NCI-H1694 treated with DMSO at 0.1 percent for 48 hours (cell line): ENCODE measurements at places on chromosomes 5 and 9.

DNA sequence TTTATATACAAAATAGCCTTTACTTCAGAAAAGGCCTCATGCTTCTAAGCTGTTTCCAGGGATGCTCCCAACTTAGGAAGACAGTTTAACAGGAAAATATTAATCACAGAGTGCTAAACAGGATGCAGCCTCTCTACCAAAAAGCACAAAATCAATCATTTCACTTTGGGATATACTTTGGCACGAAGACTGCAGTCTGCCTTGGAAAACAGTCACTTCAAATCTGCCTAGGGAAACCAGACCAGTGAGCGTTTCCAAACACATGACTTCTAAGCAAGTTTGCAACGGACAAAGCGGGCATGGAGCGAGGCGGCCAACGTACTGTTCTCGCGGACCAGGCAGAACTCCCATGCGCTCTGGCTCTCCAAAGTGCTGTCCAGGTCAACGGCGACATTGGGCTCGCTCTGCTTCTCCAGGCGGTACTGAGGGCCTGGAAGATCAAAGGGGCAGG, 201.0 kb downstream of the MAPKAP1 start:
- DNase-seq: no peak

DNA sequence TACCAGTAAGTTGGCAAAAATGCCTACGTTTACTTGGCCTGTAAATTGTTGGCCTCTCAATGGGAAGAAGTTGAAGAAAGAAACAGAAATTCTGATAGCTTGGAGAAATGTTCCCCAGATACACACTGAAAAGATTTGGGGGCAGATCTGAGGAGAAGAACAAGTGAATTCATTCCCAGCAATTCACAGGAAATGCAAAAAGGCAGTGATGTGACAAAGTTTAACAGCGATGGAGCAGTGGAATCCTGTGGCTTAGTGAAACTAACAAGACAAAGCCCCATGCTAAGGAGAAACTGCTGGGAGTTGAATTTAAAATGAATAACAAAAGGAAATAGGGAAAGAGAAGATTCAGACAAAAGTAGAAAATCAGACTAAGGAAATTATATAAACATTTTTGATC, 213.2 kb upstream of the EDIL3 start:
- DNase-seq: no peak

DNA sequence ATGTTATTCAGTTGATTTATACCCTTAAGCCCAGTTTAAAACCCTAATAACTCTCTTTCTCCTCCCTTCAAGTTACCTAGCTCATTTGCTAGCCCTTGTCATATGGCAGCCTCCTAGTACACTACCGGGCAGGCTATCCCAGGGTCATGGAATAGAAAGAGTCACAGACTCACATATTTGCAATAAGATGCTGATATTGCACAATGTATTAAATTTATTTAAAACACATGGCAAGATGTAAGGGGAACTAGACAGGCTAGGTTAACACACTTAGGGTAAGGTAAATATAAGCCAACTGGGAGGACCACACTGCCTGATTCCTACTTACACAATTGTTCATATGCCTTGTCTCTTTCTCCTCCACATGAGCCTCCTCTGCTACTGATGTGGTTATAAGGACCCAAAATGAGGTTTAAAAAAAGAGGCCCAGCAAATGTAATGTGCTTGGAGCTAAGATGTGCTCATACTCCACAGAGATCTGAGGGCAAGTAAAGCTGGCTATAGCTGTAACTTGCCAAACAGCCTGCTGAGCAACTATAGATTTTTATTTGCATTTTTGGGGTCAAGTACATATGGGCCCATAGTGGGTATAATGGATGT, 130.0 kb downstream of the ENC1 start:
- DNase-seq: no peak

DNA sequence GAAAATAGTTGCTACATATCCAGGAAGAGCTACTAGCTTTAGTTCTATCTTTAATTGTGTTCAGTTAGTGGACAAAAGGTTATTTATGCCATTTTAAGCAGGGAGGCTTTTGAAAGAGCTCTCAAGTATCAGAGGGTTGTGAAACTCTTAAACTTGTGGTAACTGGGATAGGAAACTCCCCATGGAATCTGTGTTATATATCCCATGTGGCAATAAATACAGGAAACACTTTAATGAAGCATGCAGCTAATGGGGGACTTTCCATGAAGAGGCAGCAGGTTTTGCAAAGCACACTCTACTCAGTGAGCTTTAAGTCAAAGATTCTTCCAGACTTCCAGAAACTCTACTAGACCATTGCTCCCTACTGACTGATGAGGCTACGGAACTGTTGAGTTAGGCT, 805.0 kb upstream of the C9orf72 start:
- DNase-seq: no peak

- DNase-seq: no peak
Observed at GRCh38 chr9:68721666-68722330, 16.8 kb downstream of the PIP5K1B start.

DNA sequence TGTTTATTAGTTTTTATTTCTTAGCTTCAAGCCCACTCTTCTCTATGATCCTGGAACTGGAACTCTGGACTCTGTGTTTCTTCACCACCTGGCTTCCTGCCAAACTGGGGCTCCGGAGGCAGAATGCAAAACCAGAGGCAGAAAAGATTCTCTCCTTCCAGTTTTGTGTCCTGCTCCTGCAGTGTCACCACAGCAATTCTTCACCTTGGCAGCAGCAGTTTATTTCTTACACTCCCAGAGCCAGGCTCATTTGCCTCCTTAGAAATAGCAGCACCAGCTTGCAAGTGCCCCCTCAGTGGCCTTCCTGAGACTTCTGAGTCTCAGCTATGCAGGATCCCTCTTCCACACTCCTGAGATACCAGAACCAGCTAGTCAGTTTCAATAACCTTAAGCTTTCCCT, 26.7 kb upstream of the CAMK4 start:
- no peak for DNase-seq

GRCh38 chr9:20564650-20565049, 57.6 kb downstream of the MLLT3 start:
- no peak for DNase-seq

GRCh38 chr9:136308006-136308701, 4.3 kb upstream of the CCDC187 start:
- no peak for DNase-seq

DNA sequence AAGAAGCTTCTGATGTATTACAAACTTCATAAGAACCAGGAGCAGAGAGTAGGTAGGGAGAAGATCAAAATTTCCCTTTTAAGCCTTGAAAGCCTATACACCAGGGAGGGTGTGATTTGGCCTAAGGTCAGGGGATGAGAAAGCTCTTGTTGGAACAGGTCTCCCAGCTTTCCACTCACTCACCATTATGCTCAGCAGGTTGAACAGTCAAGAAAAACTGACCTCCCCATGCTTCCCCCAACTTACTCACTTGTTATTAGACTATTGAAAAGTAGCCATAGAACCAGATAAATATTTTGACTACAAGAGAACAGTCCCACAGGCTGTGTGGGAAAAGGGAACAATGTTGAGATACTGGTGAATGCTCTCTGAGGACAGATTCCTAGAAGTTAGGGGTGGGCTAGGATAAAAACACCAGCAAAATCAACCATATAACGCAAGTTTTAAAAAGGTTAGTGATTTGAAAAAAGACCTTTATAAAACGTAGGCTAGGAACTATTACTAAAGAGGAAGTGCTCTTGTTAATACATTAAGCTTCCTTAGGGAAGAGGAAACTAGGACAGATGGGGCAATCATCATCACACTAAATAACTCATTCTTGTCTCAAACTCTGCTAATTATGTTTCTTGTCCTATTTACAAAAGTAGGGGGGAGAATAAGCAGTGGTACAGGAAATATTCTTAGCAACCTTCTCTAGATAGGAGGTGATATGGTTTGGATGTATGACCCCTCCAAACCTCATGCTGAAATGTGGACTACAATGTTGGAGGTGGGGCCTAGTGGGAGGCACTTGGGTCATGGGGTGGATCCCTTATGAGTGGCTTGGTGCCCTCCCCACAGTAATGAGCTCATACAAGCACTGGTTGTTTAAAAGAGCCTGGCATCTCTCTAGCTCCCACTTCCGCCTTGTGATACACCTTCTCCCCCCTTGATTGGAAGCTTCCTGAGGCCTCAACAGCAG, 31.0 kb downstream of the PCDHGC5 start:
- DNase-seq: no peak

DNA sequence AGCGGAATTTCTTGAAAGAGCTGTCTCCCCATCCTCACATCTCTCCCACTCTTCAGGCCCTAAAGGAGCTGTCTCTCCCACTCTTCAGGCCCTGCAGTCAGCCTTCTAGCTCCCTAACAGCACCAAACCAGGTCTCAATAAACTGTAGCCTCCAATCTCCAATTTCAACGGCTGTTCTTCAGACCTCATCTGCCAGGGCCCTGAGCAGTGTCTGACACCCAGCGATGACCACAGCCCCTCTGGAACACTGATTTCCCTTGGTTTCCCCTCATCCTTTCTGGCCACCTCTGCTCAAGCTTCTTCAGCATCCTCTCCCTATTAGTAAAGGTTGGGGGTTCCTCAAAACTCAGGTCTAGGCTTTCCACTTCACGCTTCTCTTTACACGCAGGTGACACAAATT, 1.6 kb upstream of the P4HA2 start:
- no peak for DNase-seq

GRCh38 chr9:89536145-89536574, 38.2 kb upstream of the SEMA4D start:
- no peak for DNase-seq

DNA sequence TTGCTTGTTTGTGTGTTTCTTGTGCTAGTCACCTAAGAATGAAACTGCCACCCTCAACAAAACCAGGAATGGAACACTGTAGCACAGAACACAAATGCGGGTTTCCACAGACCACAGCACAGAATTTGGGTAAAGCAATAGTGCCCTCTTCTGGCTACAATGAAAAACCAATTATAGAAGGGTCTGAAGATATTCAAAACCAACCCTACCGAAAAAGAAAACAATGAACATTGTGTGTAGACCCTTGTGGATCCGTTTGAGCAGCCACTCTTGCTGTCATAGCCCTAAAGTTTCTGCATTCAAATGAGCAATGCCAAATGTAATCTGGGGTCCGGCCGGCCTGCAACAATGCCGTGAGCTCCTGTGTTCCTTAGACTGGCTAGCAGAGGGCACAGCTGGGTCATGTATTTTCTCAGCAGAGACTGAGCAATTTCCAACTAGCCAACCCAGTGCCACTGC, 8.3 kb upstream of the ENC1 start:
- peak; percentile 75 for DNase-seq

- DNase-seq: no peak
Observed at GRCh38 chr9:105154723-105155191, 89.7 kb upstream of the SLC44A1 start.
